ENCODE measurements at places on chromosomes 3 and 15.

DNA sequence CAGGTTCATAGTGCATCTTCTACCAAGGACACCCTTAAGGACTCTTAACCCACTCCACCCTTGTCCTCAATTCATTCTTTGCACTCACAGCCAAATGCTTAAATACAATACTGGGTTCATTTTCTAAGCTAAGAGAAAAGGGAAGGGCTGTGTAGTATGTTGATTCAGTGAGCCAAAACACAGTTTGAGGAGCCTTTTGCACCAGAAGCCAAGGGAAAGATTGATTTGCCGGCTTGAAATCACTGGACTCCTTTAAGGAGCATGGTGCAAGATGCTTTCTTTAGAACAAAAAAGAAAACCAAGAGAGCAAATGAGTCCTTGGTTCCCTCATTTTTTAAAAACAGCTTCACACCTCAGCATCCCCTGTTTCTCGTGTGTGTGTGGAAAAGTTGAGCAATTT lies 47.8 kb downstream of the BOC start:
- no peak overlapping the region for H3K4me3 ChIP-seq
- H3K27ac ChIP-seq: no peak overlapping the region
- no peaks in the 10 kb centered on the region for H3K36me3 ChIP-seq
- no peak for DNase-seq
- peaks cover 71% of the 10 kb centered on the region for H3K27me3 ChIP-seq

DNA sequence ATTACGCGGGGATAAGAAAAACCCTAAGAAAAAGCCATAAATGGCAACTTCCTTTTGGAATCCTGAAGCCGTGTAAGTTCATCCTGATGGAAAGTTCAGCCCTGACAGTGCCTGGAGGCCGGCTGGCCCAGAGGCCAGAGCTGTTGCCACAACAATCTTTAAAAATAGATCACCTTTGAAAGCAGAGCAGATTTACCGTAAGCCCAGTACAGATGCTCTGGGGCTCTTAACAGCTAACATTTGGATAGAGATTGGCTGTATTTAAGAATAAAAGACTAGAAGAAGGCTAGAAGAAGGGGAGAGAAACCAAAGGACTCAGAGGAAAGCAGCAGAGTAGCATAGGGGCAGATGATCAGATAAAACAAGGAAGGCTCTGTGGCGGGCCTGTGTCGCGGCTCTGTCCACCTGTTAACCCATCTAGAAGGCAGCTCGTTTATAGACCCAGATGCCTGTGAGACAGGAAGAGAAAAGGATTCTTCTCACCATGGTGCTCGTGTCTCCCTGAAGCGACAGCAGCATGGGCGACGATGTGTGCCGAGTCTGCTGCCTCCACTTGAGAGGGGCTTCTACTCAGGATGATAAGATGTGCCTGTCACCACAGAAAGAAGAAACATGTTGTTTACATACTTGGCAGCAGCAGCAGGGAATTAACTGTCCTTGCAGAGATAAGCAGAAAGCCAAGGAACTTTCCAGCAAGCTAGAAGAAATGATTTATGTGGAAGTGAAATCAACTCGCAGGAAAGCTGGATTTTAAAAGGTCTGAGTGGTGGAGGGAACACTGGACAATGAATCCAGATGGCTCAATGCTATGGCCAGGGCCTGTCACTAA lies 69.9 kb downstream of the SYNM start:
- H3K4me3 ChIP-seq: no peak overlapping the region
- H3K27ac ChIP-seq: no peak overlapping the region
- H3K4me1 ChIP-seq: no peaks in the 10 kb centered on the region
- no peaks in the 10 kb centered on the region for H3K27me3 ChIP-seq
- DNase-seq: no peak
- H3K36me3 ChIP-seq: no peaks in the 10 kb centered on the region

DNA sequence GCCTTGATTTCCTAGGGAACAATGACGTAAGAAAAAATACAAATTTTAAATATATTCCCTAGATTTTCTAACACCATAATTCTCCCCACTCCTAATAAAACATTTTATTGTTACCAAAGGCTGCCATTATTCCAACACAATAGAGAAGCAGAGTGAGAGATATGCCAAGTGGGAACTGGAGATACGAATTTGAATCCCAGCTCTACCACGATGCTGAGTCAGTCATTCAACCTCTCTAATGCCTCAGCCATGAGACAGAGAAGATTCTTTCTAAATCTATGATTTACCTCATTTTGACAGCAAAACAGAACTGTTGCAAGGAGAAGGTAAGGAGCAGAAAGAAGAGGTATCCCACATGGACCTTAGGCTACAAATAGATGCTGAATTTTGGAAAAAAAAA lies 112.5 kb downstream of the IGF2BP2 start:
- H3K27me3 ChIP-seq: no peaks in the 10 kb centered on the region
- H3K27ac ChIP-seq: no peak overlapping the region
- H3K4me1 ChIP-seq: peaks cover 76% of the 10 kb centered on the region
- no peak overlapping the region for H3K4me3 ChIP-seq
- DNase-seq: no peak

DNA sequence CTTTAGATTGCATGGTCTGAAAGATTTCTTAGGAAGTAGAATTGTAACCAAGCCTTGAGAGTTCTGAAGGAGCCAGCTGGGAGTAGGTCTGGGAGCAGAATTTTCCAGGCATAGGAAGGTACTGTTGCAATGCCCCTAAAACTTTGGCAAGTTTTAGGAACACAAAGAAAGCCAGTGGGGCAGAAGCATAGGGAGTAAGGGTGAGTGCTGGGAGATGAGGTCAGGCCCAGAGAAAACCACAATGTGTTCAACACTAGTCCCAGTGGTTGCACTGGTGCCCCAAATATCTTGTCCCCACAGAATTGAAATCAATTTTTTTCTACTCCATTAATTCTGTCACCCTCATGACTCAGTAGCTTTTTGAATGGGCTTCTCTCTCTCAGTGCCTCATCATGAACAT lies 120.7 kb upstream of the GALNT15 start:
- no peaks in the 10 kb centered on the region for H3K36me3 ChIP-seq
- H3K27me3 ChIP-seq: no peaks in the 10 kb centered on the region
- H3K4me3 ChIP-seq: no peak overlapping the region
- no peak for DNase-seq

DNA sequence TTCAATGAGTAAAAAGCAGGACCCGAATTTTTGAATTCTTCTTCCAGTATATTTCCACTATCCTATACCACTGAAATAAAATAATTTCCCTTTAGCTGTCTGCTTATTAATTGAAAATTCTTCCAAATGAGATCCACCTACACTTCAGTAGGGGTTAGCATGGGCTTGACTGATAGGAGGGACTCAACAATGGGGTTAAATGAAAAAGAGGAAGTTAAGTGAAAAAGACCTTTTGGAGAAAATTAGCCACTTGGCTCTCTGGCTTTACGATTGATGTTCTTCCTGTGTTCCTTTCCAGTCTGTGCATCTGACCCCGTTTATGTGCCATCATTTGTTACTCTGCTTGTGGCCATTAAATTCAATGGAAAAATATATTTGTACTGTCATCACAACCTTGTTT lies 54.0 kb upstream of the GCNT3 start:
- H3K27me3 ChIP-seq: no peaks in the 10 kb centered on the region
- H3K36me3 ChIP-seq: peaks cover 16% of the 10 kb centered on the region
- H3K4me1 ChIP-seq: peaks cover 29% of the 10 kb centered on the region
- H3K27ac ChIP-seq: no peak overlapping the region
- DNase-seq: no peak
- H3K4me3 ChIP-seq: no peak overlapping the region

- DNase-seq: no peak
- peaks cover 6% of the 10 kb centered on the region for H3K36me3 ChIP-seq
- peaks cover 9% of the 10 kb centered on the region for H3K4me1 ChIP-seq
These were observed 11.7 kb downstream of the TRAIP start for GRCh38 chr3:49844464-49845183.

DNA sequence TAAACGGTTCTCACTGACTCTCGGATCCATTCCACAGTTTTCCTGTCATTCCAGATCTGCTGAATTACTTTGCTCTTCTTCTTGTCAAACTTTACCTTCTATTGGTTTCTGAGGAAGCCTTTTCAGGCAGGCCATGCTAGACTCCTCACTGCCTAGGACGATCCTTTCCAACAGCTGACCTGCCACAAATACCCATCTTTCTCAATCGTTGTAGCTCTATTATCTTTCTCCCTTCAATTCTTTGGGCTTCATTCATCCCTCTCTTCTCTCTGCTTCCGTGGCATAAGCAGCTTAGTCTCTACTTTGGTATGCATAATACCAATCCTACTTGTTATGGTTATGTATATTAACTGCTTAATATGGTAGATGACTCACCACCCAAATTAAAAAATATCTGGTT lies 421.8 kb downstream of the NLGN1 start:
- DNase-seq: no peak
- no peak overlapping the region for H3K4me3 ChIP-seq
- no peaks in the 10 kb centered on the region for H3K36me3 ChIP-seq
- no peaks in the 10 kb centered on the region for H3K27me3 ChIP-seq
- H3K27ac ChIP-seq: no peak overlapping the region
- no peaks in the 10 kb centered on the region for H3K4me1 ChIP-seq

- DNase-seq: no peak
- no peak overlapping the region for H3K27ac ChIP-seq
- peaks cover 10% of the 10 kb centered on the region for H3K4me1 ChIP-seq
- peaks cover 20% of the 10 kb centered on the region for H3K36me3 ChIP-seq
These were observed 1.1 kb upstream of the PLCL2 start for GRCh38 chr3:16883723-16884083.

- no peak for DNase-seq
- H3K4me3 ChIP-seq: no peak overlapping the region
- H3K27ac ChIP-seq: no peak overlapping the region
- peaks cover 23% of the 10 kb centered on the region for H3K36me3 ChIP-seq
- peaks cover 39% of the 10 kb centered on the region for H3K4me1 ChIP-seq
These were observed 4.5 kb downstream of the MYO9A start for GRCh38 chr15:72113347-72114031.

DNA sequence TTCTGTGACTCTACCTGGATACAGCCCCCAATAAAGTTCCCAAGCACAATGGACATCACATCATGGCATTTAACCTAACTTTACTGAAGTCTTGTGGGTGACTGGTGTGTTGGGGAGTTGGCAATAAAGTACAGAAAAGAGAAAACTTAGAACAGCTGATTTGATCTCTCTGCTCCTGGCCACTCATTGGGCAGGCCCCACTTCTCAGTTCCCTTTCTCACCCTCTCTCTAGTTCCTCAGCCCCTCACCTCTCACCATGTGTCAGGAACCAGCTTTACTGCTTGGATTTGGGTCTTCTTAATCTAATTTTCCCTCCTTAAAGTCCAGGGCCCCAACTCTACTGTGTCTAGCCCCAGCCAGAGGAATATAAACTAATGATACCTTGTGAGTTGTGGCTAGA lies 713 bp upstream of the MUC13 start:
- no peaks in the 10 kb centered on the region for H3K27me3 ChIP-seq
- no peak overlapping the region for H3K4me3 ChIP-seq
- H3K4me1 ChIP-seq: peaks cover 40% of the 10 kb centered on the region
- H3K36me3 ChIP-seq: no peaks in the 10 kb centered on the region
- H3K27ac ChIP-seq: peak overlapping the region; percentile 28

DNA sequence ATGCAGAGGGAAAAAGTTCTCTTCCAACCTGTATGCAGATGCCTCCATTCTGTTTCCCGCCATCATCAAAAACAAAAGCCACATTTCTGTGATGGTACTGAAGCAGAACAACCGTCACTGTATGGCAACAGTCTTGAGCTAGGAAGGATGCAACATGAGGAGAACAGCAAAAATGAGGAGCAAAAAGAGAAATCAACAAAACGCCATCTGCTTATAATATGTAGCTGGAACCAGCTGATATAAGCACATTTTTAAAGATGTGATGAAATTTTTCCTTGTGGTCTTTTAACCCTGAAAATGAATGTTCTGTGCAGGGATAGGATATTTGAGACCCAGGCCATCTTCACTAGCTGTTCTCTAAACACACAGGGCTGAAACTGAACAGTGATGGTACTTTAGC lies 287.0 kb downstream of the ZIC4 start:
- H3K27me3 ChIP-seq: no peaks in the 10 kb centered on the region
- H3K4me1 ChIP-seq: no peaks in the 10 kb centered on the region
- no peak overlapping the region for H3K4me3 ChIP-seq
- no peak overlapping the region for H3K27ac ChIP-seq
- DNase-seq: no peak

DNA sequence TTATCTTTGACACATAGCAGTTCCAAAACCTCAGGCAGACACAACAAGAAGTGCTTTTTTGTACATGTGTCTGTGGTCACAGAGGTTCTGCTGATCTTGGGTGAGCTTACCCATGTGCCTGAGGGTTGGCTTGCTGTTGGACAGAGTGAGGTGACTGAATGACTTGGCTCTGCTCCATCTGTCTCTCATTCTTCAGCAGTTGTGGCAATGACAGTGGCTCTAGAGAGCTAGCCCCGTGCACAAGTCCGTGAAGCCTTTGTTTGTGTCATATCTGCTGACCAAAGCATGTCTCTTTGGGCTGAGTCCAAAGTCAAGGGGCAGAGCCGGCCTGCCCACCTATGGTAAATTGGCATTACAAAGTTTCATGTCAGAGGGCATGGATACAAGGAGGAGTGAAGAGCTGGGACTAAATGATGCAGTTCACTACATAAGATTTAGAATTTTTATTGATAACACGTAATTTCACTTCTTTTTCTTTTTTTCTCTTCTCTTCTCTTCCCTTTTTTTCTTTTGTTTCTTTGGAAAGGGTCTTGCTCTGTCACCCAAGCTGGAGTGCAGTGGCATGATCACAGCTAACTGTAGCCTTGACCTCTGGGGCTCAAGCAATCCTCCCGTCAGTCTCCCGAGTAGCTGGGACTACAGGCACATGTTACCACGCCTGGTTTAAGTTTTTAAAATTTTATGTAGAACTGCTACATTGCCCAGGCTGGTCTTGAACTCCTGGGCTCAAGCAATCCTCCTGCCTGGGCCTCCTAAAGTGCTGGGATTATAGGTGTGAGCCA lies 77.9 kb downstream of the ITPR1 start:
- no peaks in the 10 kb centered on the region for H3K36me3 ChIP-seq
- H3K4me1 ChIP-seq: no peaks in the 10 kb centered on the region
- H3K27ac ChIP-seq: no peak overlapping the region
- no peaks in the 10 kb centered on the region for H3K27me3 ChIP-seq
- DNase-seq: no peak

DNA sequence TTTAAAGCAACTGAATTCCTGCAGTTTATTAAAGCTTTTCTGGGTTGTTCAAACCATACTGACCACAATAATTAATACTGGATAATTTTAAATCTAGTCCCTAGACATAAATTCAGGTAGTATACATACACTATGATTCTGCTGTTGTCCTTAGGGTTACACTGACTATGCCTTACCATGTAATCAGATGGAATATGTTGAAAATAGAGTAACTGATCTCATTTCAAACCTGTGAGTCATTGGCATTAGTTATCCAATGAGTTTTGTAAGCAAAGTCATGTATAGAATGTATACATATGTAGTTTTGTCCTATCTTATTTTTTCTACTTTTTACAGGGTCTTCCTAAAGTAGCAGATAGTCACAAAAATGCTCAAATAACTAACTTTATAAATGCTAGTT lies 517.1 kb upstream of the CCDC54 start:
- no peak for DNase-seq
- no peaks in the 10 kb centered on the region for H3K27me3 ChIP-seq
- no peak overlapping the region for H3K27ac ChIP-seq

DNA sequence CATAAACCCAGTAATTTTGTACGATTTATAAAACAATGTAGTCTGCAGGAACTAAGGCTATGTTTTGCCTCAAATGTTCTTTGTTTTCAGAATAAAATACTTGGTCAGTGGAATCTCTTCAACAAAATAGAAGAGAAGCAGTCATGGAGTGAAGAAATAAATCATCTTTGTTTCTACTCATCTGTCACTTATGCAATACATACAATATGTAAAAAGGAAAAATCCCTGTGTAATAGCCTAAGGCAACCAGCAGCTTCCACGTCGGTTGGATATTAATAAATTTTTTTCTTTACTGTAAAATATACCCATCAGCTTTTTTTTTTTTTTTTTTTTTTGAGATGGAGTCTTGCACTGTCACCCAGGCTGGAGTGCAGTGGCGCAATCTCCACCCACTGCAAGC lies 5.2 kb upstream of the WDR5B start:
- no peaks in the 10 kb centered on the region for H3K27me3 ChIP-seq
- H3K4me1 ChIP-seq: no peaks in the 10 kb centered on the region
- DNase-seq: no peak
- H3K36me3 ChIP-seq: peaks cover 53% of the 10 kb centered on the region
